ENCODE measurements at places on chromosomes 6 and 20.

DNA sequence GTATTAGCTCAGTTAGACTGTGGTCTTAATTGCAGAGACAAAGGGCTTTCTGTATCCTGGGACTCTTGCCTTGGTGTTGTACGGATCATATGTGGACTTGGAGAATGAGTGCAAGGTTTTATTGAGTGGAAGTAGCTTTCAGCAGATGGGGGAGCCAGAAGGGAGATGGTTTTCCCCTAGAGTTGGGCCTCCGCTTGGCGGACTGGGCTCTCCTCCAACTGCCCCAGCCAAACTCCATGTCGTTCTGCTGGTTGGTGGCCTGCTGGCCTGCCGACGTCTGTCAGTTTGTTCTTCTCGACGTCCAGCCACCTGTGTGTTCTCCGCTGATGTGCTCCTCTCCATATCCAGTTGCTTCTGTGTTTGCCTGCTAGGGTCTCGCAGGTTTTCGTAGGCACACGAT, 189.5 kb upstream of the FLRT3 start:
- no peak overlapping the region for H3K27ac ChIP-seq
- DNase-seq, result no peak

- peaks cover 41% of the 10 kb centered on the region for H3K36me3 ChIP-seq
- H3K4me3 ChIP-seq, result no peak overlapping the region
- H3K27me3 ChIP-seq, result no peaks in the 10 kb centered on the region
- no peak overlapping the region for H3K27ac ChIP-seq
- no peak for DNase-seq
These were observed 26.3 kb downstream of the RALGAPB start for GRCh38 chr20:38498909-38499308.

GRCh38 chr6:136067731-136068341, 182.3 kb downstream of the MTFR2 start:
- H3K27ac ChIP-seq, result no peak overlapping the region
- H3K4me3 ChIP-seq, result no peak overlapping the region
- H3K36me3 ChIP-seq, result no peaks in the 10 kb centered on the region
- no peaks in the 10 kb centered on the region for H3K27me3 ChIP-seq
- no peak for DNase-seq
- H3K4me1 ChIP-seq, result no peaks in the 10 kb centered on the region

- no peaks in the 10 kb centered on the region for H3K36me3 ChIP-seq
- no peaks in the 10 kb centered on the region for H3K27me3 ChIP-seq
- no peak for DNase-seq
- H3K4me1 ChIP-seq, result no peaks in the 10 kb centered on the region
- no peak overlapping the region for H3K27ac ChIP-seq
These were observed 594.6 kb downstream of the COL12A1 start for GRCh38 chr6:74611220-74611619.

DNA sequence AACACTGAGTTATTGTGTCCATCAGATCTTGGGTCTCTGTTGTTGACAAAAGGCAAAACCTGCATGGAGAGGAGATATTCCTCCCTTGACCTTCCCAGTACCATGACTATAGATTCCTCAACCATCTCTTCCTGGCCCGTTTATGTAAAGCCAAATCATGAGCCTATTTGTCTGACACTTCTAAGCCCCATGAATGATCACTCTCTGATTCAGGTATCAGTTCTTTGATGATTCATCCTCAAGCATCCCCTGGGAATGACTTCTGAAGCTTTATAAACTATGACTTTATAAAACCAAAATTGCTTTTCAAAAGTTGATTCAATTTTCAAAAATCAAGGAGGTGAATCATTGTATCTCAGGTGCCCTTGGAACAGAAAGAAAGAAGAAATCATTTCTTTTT, 78.7 kb upstream of the LOC128125822 start:
- H3K27ac ChIP-seq, result no peak overlapping the region
- no peak for DNase-seq
- H3K27me3 ChIP-seq, result no peaks in the 10 kb centered on the region

GRCh38 chr6:122714059-122714458, 65.5 kb upstream of the FABP7 start:
- no peaks in the 10 kb centered on the region for H3K4me1 ChIP-seq
- H3K4me3 ChIP-seq, result no peak overlapping the region
- H3K36me3 ChIP-seq, result no peaks in the 10 kb centered on the region
- no peaks in the 10 kb centered on the region for H3K27me3 ChIP-seq

DNA sequence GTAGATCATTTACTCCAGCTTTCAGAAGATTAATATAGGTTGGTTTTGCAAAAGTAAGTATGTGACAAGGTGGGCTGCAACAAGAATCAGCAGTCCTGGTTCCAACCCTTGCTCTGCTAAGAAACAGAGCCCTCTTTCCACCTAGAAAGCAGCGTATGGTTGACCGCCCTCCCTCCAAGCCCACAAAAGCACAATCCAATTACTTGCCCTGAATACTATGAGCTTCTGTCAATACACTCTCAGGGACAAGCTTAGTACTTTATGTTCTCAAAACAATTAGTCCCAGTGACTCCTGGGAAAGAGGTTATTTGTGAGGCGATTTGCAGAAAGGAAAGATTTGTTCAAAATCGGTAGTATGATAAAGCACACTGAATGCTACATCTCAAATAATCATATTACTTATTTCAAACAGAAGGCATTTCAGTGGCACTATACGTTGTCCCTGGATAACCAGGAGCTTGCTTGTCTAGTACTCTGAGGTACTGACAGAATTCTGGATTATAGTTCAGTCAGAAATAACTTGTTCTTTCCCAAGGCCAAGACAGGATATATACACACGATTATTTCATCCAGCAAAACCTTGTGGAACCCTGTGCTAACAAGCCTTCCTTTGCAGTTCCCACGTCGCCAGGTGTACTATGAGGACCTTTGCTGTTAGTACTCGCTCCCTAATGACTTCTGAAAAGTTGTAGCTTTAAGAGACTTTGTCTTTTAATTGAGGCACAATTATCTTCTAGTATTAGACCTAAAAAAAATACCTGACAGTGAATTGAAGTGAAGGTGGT, 96.9 kb upstream of the ADTRP start:
- peaks cover 3% of the 10 kb centered on the region for H3K27me3 ChIP-seq
- no peaks in the 10 kb centered on the region for H3K36me3 ChIP-seq
- no peaks in the 10 kb centered on the region for H3K4me1 ChIP-seq

DNA sequence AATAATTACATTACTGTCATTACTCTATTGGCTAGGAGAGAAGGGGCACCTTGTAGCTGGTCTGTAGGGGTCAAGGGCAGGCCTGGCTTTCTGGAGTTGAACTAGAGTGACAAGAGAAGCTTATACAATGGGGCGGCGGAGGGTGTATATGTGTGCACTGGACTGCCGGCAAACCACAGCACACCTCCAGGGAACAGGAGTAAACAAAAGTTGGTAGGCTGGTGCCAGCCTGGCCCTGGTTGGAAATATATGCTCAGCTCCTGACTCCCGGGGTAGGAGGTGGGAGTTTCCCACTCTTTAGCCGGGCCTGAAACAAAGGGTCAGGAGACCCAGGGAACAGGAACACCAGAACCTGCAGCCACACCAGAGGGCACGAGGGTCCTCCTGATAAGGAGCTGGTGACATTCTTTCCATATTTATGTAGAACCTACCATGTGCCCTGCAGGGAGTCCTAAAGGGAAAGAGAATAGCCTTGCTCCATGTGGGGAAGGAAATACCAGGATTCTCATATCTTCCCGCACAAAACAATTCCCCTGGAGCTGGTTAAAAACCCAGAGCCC, 5.1 kb downstream of the C6orf132 start:
- no peak for DNase-seq
- H3K4me3 ChIP-seq, result no peak overlapping the region
- no peaks in the 10 kb centered on the region for H3K36me3 ChIP-seq
- peak overlapping the region; percentile 44 for H3K27ac ChIP-seq
- peaks cover 11% of the 10 kb centered on the region for H3K4me1 ChIP-seq

GRCh38 chr20:15889061-15889460, 684.2 kb downstream of the KIF16B start:
- H3K27ac ChIP-seq, result no peak overlapping the region
- no peak for DNase-seq
- no peaks in the 10 kb centered on the region for H3K36me3 ChIP-seq

DNA sequence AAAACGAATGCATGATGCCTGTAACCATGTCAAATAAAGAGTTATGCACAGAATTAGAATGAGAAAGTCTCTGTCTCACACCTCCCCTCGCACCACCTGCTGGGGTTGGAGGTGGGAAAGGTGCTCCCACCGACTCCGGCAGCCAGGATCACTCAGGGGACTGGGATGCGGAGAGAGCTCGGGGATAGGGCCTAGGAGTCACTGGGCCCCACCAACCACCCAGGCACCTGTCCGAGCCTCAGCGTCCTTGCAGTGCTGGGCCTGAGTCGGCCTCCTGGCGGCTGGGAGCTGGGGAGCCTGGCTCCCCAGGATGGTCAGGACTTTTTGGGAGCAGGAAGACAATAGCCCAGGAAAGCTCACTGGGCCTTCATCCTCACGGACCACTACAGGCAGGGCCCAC, 22.4 kb upstream of the CHRNA4 start:
- H3K4me3 ChIP-seq, result no peak overlapping the region
- H3K36me3 ChIP-seq, result peaks cover 2% of the 10 kb centered on the region
- H3K27ac ChIP-seq, result no peak overlapping the region

DNA sequence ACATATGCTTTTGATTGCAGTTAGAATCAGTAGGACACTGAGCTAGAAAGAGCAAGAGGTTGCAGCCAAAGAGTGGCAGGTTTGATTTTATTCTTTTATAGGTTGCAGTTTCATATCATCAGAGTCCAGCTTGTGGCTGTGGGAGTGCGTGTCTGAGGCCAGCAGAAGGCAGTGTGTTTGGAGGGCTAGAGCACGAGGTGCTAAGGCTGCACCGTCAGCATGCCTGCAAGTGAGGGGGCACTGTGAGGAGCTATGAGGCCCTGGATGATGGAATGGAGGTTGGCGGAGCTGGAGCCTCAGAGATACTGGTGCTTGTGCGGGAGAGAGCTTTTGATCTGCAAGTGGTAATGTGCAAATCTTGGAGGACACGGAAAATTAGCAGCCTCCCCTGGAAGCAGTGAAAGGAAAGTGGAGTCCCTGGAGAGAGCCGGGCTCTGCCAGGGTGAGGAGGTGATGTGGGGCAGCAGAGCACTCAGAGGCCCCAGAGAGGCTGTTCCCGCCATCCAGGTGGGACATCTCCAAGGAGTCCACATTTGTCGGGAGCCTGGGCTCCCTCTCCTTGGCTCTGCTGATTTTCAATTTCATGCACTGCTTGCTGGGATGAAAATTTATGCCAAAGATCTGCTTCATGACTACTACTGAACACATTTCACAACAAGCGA, 43.6 kb downstream of the PXDC1 start:
- no peaks in the 10 kb centered on the region for H3K4me1 ChIP-seq
- no peaks in the 10 kb centered on the region for H3K36me3 ChIP-seq
- no peak overlapping the region for H3K27ac ChIP-seq
- no peak for DNase-seq
- H3K27me3 ChIP-seq, result peaks cover 10% of the 10 kb centered on the region

GRCh38 chr6:118875672-118876071, 18.3 kb upstream of the ASF1A start:
- no peaks in the 10 kb centered on the region for H3K27me3 ChIP-seq
- no peak overlapping the region for H3K4me3 ChIP-seq
- no peak overlapping the region for H3K27ac ChIP-seq
- peaks cover 13% of the 10 kb centered on the region for H3K36me3 ChIP-seq
- DNase-seq, result no peak

DNA sequence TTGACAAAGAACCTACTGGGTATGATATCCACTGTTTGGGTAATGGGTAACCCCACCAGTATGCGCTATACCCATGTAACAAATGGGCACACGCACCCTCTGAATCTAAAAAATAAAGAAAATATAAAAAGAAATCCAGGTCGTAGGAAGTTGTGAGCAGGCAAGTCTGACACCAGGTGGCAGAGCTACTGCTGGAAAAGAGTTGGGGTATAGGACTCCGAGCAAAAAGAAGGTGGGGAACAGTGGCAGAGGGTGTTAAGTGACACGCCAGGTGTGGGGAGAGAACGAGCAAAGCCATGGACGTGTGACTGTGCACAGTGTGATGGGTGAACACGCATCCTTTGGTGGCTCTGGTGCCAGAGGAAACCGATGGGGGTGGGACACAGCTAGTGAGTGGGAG, 46.7 kb downstream of the NOX3 start:
- H3K27me3 ChIP-seq, result no peaks in the 10 kb centered on the region
- H3K36me3 ChIP-seq, result no peaks in the 10 kb centered on the region
- no peak overlapping the region for H3K27ac ChIP-seq

GRCh38 chr6:17980329-17980728, 7.1 kb downstream of the KIF13A start:
- H3K27ac ChIP-seq, result no peak overlapping the region
- H3K36me3 ChIP-seq, result no peaks in the 10 kb centered on the region
- H3K4me3 ChIP-seq, result no peak overlapping the region
- peaks cover 3% of the 10 kb centered on the region for H3K4me1 ChIP-seq

DNA sequence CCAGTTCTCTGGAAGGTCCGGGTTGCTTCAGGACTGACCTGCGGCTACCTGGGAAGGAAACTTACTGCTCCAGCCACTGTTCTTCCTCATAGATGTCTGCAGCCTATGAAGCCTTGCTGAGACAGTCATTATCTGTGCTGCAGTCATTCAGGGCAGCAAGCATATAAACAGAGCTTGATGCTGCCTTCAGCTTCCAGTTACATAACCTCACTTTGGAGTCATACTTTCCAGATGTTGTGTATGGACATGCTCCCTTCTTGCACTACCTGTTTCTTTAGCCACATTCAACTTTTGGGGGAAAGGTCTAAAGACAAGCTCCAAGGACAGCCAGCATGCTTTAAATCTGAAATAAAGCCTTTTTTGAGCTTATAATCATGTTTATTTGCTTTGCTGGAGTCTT, 98.1 kb downstream of the SLC24A3 start:
- no peaks in the 10 kb centered on the region for H3K27me3 ChIP-seq
- no peak for DNase-seq
- H3K27ac ChIP-seq, result no peak overlapping the region
- H3K4me1 ChIP-seq, result no peaks in the 10 kb centered on the region
- H3K4me3 ChIP-seq, result no peak overlapping the region
- H3K36me3 ChIP-seq, result no peaks in the 10 kb centered on the region

DNA sequence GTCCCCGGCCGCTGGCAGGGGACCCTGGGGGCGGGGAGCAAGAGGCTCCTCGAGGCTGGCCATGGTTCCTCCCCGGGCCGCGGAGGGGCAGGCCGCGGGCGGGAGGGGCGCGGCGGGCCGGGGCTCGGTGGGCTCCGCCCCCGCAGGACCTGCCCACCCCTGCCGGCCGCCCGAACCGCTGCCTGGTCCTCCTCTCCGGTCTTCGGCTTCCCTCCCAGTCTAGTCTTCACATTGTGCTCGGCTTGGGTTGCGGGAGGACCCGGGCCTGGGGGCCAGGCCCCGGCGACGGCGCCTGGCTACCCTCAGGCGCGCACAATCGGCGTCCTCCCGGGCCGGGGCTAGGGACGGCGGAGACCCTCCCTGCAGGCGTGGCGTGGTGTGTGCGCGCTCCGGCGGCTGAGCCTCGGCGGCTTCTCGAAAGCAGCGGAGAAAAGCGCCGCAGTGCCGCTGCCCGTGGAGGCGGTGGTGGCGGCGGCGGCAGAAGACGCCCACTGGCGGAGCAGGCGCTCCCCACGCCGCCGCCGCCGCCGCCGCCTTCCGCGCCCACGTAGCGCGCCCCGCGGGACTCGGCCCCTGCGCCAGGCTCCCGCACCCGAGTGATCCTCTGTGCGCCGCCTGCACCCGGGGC, at the start of gene PDE10A:
Gene PDE10A (minus strand): TSS at position 493 of the 628 bp plus-strand sequence. CDS start 430 bp downstream, at position 63.
- peaks cover 41% of the 10 kb centered on the region for H3K27me3 ChIP-seq
- H3K36me3 ChIP-seq, result no peaks in the 10 kb centered on the region
- DNase-seq, result no peak
- no peaks in the 10 kb centered on the region for H3K4me1 ChIP-seq
- no peak within 1 kb of the TSS for H3K4me3 ChIP-seq
- no peak within 1 kb of the TSS for H3K27ac ChIP-seq
